Adrenal gland (tissue), 19 donors: ENCODE measurements at places on chromosomes 16 and 17. TPM values are rescaled to one million over a fixed set of nuclear protein-coding genes. Genes with fewer than 3 reads are reported as not detected.
A peak's percentile ranks its signal among the peaks of the same experiment; 100 is the strongest.

HSPB9 gene
- not detected for total RNA-seq

DNA sequence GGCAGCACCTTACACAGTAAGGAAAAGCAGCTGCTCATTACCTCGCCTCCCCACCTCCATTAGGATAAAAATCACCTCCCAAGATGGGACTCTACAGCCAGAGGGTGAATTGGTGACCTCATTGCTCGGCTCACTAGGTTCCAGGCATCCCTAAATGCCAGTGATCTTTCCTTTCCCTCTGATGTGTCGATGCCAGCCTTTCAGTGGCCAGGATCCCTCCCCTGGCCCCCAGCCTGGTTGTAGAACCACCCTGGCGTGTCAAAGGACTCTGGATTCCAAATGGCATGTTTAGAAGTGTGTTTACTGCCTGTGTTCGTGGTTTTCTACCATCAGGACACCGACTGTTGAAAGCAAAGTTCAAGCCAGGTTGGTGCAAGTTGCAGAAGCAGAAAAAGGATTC lies 72.1 kb upstream of the LYRM9 start:
- no peak for DNase-seq

GRCh38 chr17:79951361-79952264 lies 84.1 kb downstream of the TBC1D16 start:
- DNase-seq: peak; percentile 37

GRCh38 chr16:85600078-85600477 lies 13.0 kb upstream of the GSE1 start:
- DNase-seq: no peak

DNA sequence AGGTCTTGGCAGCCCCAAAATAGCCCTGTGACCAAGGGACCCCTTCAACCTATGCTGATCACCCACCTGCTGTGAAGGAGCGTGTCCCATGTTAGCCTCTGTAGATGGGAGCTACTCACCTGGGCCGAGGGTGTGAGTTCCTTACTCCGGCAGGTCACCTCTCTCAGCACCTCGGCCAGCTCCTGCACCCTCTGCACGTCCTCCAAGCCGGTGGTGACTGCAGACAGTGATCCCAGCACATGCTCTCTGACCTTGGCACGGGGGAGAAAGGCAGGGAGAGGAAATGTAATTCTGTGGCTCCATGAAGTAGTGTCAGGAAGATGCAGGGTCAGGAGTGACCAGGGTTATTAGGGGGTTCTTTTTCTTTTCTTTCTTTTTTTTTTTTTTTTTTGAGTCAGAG lies 67.7 kb upstream of the BCO1 start:
- DNase-seq: no peak

GRCh38 chr16:83532634-83533033 lies 275.1 kb upstream of the HSBP1 start:
- DNase-seq: no peak

DNA sequence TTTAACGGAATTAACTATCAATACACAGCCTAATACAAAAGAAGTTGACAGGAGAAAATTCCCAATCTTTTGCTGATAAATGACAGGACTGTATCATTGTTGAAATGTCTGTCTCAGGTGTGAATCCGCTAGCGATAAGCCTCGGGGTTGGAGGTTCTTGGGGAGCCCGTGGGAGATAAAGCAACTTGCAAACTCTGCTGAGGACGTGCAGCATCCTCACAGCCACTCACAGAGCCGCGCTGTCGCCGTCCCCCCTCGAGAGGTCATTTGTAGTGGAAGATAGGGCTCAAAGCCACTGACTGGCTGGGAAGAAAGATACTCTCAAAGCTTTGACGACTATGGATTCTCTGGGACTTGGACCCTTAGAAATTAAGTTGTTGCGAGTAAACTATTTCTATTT lies 17.0 kb downstream of the MAP1LC3B start:
- DNase-seq: no peak

NFE2L1 gene
- 303 TPM for total RNA-seq

DNA sequence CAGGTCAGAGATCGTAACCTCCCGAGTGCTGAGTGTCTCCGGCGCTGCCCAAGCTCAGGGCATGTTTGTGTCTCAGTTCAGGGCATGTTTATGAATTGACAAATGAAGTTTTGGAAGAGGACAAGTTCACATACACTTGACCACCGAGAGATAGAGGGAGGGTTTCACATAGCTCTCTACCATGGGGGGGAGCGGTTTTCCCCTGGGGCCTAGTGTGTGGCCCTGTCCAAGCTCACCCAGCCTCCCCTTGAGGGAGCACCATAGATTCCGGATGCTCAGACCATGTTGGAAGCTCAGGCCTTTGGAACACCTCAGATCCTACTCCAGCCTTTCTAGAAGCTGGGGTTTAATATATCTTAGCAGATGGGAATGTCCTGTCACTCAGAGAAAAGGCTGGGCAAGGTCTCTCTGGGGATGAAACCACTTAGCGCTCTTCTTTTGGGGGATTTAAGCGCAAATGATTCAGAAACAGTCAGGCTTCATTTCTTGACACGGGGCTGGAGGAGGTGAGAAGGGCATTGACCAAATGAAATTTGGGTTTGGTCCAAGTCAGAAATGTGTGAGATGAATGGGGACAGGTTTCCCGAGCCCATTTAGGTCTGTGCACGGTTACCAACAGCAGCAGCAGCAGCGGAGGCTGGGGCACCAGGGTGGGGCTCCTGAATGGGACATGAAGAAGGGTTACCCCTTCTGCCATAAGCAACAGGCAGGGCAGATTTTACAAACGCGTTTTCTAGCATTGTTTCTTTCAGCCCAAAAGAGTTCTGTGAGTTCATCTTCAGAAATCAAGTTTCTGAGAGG lies 96.6 kb downstream of the METRNL start:
- DNase-seq: peak; percentile 9

GRCh38 chr17:76435751-76436150 lies 17.2 kb downstream of the UBE2O start:
- DNase-seq: no peak

HASPIN gene
- total RNA-seq: 1.4 TPM

GRCh38 chr16:53482123-53482522 lies 20.9 kb downstream of the AKTIP start:
- DNase-seq: no peak

DNA sequence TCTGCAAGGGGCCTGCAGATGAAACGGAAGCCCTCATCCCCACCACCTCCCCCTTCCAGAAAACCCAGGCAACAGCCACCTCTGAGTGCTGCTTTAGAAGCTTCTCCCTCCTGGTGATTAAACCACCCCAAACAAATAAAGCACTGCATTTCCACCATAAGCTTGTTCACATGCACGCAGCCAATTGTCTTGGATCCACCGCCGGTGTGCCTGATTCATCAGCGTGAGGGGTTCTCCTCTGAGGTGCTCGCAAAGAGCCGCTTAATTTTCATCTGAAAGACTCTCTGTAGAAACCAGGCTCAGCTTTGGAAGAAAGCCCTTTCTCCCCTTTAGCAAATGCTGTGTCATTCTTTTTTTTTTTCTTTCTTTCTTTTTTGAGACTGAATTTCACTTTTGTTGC lies 155.2 kb upstream of the EEF2KMT start:
- no peak for DNase-seq

CCL23 gene
- total RNA-seq: 25.7 TPM
